ENCODE measurements at places on chromosomes 5 and 9.

GRCh38 chr5:60535951-60536350, 164.0 kb downstream of the DEPDC1B start:
- DNase-seq: no peak

DNA sequence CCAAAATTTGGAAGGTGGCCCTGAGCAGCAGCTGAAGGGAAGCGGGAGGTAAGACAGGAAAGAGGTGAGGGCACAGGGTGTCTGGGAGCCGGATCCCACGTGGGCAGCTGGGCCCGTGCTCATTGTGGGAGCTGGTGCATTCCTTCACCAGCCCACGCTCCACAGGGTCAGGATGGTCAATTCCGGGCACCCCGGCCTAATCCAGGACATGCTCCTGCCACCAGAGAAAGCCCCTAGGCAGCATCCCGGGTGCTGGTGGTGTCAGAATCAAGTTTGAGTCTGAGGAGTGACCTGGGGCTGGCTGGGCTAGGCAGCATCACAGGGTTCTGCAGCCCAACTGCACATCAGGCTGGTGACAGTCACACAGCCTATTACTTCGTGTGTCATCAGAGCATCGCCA, 7.1 kb upstream of the PDCD6 start:
- DNase-seq: no peak

- DNase-seq: peak; percentile 32
Measured at GRCh38 chr9:88775559-88775958, 215.7 kb upstream of the S1PR3 start.

DNA sequence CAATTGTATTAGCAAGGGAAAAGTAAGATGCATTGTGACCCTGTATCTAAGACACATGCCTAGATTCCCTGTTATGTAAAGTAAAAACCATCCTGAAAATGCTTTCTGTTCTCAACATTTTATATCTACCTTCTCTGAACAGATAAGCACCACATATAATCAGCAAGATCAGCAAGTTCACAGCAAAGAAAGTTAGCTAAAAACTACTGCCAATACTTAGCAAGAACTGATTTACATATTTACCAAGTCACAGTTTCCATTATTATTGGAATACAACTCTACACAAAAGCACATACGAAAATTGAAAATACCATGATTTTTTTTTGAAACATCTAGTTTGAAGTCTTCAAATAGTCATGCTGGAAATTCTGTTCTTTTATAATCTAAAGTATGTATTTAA, 1118.1 kb downstream of the TAF11L14 start:
- no peak for DNase-seq

DNA sequence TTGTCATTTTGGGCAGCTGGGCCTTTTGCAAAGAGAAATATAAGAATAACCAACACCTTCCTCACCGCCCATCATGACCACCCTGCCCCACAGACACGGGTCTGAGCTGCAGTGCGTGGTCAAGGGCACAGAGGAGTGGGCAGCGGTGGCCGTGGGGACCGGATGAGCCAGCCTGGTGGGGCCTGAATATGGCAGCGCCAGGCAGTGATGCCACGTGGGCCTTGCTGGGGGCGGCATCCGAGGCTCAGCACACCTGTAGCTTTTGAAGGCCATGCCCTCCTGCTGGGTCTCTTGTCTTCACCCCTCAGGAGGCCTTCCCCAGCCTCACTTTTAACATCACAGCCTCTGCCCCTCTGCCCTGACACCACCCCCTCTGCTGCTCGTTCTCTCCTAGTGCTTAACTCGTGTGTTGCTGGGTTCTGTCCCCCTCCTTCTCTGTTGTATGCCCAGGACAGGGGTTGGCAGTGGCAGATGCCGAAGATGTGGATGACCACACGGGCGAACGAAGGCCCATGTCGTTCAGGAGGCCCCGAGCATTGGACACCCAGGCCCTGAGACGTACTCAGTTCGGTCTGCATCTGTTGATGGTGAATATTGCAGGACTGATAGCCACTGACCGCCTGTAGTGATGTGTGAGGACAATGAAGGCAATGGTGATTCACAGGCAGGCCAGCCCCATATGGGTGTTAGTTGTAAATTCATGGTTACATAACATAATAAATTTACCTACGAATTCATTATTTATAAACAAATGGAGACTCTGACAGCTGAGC, 46.0 kb downstream of the AHRR start:
- DNase-seq: no peak

DNA sequence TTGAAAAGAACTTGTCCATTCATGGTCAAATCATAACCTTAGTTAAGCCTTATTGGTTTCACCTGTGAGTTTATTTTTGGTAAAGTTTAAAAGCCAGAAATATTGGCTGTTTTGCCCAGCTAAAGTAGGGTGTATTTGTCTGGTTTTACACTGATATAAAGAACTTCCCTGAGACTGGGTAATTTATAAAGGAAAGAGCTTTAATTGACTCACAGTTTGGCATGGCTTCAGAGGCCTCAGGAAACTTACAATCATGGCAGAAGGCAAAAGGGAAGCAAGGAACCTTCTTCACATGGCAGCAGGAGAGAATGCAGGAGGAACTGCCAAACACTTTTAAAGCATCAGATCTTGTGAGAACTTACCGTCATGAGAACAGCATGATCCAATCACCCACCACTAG, 55.3 kb downstream of the JAKMIP2 start:
- no peak for DNase-seq
